ENCODE measurements at places on chromosomes 1 and 21.

DNA sequence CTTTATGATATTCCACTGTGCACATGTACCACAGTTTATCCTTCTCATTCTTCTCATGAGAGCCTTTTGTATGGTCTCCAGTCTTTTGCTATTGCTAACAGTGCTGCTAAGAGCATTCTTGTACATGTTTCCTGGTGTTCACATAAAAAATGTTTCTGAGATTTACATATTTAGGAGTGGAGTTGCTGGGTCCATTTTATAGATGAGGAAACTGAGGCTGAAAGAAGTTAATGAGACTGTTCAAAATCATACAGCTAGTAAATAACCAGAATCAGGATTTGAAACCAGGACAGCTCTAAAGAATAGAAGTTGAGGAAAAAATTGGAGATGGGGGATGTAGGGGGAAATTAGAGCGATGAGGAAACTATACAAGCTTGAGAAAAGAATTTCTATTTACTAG is 27.8 kb upstream of the RGS16 start:
- no peak for DNase-seq

GRCh38 chr1:177783051-177783450 is 186.8 kb downstream of the SEC16B start:
- no peak for DNase-seq

DNA sequence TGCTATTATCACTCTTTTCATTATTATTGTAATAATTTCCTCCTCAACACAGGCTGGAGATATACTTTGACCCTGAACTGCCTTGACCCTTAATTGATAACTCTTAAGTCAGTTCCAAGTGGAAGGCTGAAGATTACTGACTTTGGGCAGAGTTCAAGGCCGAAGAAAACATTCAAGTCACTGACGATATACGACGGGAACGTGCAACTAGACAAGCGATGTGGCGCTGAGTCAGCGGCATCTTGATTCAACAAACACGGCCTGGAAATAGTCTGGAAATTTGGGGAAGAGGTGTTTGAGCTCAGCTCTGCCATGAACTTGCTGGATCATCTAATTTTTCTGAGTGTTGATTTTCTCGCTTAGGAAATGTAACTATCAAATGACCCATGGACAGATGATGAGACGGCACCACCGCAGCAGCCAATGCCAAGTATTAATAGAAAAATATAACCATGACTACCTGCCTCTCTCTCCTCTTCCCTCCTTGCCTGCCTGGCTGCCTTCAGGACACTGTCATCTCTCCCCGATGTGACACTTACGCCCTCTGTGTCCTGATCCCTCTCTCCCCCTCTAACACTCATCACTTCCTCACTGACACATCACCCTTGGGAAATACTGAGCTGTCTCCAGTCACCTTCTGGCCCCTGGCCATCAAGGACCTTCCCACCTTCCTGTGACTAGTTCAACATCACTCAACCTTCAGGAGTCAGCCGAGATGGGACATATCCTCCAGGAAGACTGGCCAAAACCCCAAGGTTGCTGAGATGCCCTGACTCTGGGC is 49.4 kb downstream of the TMCO4 start:
- peak; percentile 70 for DNase-seq

- no peak for DNase-seq
These were observed 50.3 kb downstream of the B3GALT5 start for GRCh38 chr21:39663066-39663465.

GRCh38 chr1:37553598-37553926 is 531 bp downstream of the SNIP1 start:
- DNase-seq = no peak

GRCh38 chr1:246435421-246436041 is 71.5 kb downstream of the SMYD3 start:
- DNase-seq = peak; percentile 47

DNA sequence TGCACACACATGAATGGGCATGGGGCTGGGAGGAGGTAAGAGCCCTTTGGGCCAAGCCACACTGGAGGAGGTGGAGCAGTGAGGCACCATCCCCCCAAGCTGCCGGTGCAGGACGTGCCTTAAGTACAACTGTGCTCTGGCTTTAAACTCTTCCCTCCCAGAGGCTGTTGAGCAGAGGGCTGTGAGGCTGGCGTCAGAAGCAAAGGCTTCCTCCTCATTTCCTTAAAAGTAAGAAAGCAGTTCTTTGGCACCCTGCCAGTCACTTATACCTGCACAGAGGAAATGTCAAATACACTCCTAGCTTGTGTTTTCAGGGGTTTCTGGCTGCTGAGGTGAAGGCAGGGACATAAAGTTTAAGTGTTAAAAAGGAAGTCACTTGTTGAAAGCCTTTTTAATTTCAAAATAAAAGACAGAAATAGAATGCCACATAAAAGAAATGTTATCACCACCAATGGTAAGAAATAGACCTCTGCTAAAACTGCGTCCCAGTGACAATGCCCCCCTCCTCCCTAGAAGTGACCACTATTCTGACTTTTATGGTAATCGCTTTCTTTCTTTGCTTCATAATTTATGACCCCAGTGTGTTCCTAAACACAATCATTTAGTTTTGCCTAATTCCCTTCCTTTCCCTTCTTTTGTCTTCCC is 33.0 kb downstream of the LAMC2 start:
- DNase-seq = no peak

- no peak for DNase-seq
These were observed 29.9 kb downstream of the MPZL1 start for GRCh38 chr1:167751676-167752075.

DNA sequence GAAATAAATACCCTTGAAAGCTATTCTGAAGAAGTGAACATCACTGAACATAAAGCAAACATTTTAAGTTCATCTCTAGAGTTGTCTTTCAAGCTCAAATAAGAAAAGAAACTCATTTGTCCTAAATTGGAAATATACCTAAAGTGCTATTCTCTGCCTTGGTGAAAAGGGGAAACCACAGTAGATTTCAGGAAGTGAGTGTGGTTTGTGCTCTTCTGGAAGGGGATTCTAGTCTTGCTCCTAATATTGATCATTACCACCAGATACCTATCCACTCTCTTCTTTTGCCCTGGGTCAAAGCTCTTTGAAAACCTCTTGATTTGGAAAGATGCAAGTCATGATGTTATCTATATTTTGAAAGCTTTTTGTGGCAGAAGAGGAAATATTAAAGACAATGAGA is 798.1 kb downstream of the ADGRL2 start:
- DNase-seq = no peak

DNA sequence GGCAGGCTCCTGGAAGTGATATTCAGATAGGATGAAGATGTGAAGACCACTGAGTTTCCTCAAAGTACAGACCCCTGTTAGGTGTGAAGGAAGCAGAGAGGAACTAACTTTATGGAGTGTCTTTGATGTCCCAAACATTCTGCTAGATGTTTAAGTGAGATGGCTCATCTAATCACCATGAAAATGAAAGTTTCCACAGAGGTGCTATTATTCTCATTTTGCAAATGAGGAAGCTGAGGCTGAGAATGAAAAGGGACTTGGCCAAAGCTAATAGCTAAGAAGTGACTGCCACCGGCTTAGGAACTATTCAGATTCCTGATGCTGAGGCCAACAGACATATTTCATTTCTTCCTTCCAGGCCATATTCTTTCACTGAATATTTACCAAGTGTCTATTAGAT is 45.9 kb upstream of the WLS start:
- no peak for DNase-seq

DNA sequence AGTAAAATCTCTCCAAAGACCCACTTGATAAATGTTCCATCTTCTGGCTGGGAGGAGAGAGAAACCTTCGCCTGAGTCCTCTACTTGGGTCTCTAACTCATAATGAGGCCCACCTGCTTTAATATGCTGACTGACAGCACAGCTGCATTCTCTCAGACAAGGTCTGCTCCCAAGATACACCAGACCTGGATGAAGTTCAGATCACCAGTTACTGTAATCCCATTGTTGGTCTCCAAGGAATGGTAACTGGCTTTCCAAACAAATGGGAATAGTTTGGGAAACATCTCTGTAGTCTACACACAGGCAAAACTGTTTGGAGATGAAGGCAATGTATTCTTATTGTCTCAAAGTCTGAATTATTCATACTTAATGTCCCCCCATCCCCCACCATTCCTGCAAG is 27.9 kb upstream of the COL24A1 start:
- no peak for DNase-seq

GRCh38 chr21:33566514-33566913 is 22.0 kb downstream of the DONSON start:
- no peak for DNase-seq

DNA sequence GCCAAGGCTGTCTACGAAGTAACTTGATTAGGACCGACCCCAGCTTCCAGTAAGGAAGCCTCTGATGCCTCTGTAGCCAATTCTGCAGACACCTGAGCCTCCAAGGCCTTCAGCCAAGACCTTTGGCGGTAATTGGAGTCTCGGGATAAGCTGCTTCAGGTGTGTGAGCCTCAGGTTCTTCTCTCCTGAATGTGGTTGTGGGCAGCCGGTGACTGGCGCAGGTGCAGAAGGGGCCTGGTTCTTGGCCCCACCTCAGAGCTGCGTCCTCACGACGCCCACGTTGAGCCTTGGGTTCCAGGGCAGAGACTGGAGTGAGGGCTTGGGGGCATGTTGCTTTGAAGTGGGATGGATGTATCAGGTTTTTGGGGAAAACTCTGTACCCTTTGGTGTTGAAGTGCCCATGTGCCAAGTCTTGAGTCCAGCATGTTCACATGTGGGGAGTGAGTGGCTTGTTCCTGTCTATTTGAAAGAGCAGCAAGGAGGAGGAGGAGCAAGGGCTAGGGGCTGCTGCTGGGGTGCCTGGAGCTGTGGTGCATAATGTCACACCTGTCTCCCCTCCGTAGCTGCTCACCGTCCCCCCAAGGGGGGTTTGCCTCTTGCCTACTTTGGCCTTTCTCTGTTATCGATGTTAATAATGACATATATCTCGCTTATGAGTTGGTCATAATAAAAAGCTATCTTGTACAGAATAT is 1.4 kb downstream of the PSEN2 start:
- no peak for DNase-seq

DNA sequence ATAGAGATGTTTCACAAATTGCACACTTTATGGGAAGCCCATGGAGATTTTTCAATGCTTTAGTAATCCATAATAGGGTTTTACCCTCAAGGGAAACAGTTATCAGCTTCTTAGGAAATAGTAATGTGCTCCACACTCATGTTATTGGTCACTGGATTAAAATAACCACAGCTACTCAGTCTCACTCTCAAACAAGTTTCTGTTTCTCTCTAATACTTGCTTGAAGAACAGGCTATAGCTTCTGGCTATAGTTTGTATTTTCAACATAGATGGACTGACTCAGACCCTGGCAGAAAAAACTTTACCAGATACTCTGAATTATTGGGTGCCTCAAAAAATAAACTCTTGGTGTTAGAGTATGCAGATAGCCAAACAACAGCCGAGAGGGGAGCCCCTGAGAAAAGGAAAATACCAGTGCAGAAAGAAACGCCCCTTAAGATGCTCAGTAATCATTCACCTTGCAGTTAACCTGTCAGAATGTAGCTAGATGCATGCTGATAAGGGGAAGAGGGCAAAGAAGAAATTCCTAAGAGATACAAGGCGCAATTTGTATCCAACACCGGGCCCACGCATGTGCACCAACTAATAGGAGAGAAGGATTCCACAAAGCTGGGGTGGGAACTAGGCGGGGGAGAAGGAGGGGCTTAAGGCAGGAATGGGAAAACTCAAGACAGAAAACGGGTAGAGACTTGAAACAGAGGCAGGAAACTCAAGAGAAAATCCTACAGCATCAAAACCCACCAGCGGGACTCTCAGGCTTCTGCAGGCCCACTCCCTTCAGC is 30.4 kb upstream of the PDE4B start:
- DNase-seq = peak; percentile 34

DNA sequence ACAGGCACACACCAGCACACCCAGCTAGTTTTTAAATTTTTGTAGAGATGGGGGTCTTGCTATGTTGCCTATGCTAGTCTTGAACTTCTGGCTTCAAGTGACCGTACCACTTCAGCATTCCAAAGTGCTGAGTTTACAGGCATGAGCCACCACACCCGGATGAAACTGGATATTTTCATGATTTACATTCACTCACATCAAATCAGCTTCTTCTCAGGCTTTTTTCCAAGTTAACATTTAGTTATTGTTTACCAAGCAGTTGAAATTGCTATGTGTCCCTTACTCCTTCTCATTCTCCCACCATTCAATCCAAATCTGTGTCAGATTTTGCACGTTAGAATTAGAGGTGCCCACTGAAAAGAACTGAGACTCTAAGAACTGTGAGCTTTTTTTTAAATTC is 18.4 kb downstream of the RIT1 start:
- peak; percentile 87 for DNase-seq

GRCh38 chr1:110587906-110588305 is 18.3 kb downstream of the KCNA2 start:
- no peak for DNase-seq

GRCh38 chr1:241482761-241483250 is 36.7 kb downstream of the FH start:
- peak; percentile 95 for DNase-seq

GRCh38 chr1:198212675-198213074 is 55.9 kb downstream of the NEK7 start:
- DNase-seq = peak; percentile 89

GRCh38 chr21:35635261-35635660 is 425.1 kb downstream of the SETD4 start:
- DNase-seq = peak; percentile 98

DNA sequence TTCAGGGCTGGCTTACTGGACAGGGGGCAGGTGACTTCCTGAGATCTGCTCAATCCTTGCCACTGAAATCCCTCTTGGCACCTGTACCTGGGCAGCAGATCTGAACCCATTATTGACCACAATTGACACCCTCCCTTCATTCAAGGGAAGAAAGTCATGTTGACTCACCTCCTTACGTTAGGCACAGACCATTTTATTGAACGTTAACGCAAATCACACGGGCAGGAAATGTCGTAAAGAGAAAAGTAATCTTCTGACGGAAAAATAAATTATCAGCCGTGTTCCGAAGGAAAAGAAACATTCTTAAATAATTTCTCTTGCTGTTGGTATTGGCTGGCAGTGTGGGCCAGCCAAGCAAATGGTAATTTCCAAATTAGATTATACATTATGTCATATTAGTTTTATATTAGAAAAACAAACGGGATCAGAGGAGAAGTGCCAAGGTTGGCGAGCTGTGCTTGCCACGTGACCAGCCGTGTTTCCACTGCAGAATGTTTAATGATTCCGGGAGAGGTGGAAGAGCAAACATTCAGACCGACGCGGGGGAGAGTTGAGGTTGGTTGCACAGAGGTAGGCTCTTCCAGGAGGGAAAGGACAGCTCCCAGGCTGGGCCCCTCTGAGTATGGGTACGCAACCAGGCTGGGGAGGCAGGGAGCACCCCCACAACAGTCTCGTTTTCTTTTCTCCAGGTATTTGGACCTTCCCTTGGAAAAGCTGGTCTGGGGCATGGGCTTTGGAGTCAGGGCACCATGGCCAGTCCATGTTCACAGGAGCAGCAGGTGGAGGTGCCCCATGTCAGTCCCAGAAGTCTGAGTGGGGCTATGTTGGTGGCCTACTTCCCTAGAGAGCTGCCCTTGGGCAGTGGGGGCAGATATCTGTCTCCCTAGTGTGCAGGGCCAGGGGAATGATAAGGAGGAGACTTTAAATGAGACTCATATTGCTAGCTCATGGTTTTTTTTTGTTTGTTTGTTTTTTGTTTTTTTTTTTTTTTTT is 121.1 kb downstream of the FOXD2 start:
- no peak for DNase-seq

- no peak for DNase-seq
These were observed 2.9 kb upstream of the RABGAP1L start for GRCh38 chr1:174156437-174156836.

Data from fibroblast of skin of back (primary cell).